CD4-positive, alpha-beta T cell treated with Interleukin-21 for 1 hour (primary cell): ENCODE measurements at places on chromosomes 3 and 15.
A peak's percentile ranks its signal among the peaks of the same experiment; 100 is the strongest.

DNA sequence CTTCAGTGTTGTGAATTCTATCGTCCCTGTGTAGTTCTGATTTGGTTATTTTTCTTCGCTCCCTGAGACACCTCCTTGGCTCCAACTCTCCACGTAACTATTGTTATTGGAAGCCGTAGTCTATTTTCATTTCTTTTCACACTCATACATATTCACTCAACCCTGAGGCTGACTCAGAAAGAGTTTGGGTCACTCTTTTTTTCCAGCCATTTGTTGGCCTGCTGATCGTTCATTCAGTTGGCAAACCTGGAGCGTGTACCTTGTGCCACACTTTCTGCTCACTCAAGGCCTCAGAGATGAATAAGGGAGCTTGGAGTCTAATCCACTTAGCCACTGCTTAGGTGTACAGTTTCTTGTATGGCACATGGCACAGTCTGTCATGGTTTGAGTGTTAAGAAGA lies 22.4 kb downstream of the GYG1 start:
- no peak for DNase-seq

GRCh38 chr15:26838742-26839460 lies 28.0 kb upstream of the GABRA5 start:
- no peak for DNase-seq

DNA sequence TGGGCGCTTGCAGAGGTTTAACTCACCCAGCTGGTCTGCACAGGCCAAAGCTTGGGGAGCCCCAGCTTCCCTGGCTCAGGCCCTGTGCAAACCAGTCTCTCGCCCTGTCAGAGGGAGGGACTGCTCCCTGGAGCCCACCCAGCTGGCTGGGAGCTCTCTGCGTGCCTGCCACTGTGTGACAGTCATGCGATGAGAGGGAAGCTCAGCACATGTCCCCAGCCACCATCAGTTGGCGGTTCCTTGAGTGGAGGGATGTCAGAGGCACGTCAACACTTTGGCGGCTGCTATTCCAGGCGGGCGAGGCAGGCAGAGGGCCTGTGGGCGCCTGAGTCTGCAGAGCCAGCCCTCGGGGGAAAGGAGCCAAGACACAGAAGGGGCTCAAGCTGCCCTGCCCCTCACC lies 324.6 kb downstream of the UACA start:
- DNase-seq = no peak

GRCh38 chr3:19911452-19911851 lies 22.6 kb downstream of the EFHB start:
- no peak for DNase-seq

GRCh38 chr3:76943058-76943457 lies 96.8 kb upstream of the ROBO2 start:
- DNase-seq = no peak

DNA sequence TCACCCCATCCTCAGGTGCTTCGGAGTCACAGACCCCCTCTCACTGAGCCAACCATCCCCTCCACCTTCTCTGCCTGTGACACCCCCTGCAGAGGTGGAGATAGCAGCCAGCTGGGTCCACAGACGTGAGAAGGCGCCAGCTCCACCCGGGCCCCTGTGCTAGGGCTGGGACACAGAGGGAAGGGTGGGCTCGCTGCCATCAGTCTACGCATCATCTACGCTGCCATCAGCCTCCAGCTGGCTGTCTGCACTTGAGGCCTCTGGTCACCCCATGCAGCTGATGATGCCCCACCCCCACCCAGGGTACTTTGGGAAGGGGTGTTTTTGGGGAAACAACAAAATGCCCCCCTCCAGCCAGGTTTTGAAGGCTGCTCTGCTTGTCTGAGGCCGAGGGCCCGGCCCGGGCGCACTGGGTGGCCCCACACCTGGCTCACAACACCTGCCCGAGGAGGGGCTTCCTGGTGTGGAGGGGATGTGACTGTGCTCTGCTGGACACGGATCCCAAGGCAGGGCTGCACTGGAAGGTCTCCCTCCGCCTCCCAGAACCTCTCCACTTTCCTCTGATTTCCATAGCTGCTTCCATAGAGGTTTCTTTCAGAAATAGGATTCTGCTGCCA lies 163.4 kb upstream of the IQSEC1 start:
- no peak for DNase-seq

- DNase-seq = peak; percentile 38
Observed at GRCh38 chr3:4584456-4585249, 91.5 kb downstream of the ITPR1 start.

GRCh38 chr15:70823196-70823595 lies 30.8 kb downstream of the LARP6 start:
- no peak for DNase-seq

- DNase-seq = no peak
Observed at GRCh38 chr15:81279621-81280485, 44.1 kb downstream of the STARD5 start.
